ENCODE measurements at places on chromosomes 13 and 19.

GRCh38 chr13:31674051-31674450 lies 65.3 kb upstream of the RXFP2 start:
- DNase-seq = no peak

GRCh38 chr19:15913384-15913783 lies 15.5 kb upstream of the CYP4F2 start:
- DNase-seq = no peak

DNA sequence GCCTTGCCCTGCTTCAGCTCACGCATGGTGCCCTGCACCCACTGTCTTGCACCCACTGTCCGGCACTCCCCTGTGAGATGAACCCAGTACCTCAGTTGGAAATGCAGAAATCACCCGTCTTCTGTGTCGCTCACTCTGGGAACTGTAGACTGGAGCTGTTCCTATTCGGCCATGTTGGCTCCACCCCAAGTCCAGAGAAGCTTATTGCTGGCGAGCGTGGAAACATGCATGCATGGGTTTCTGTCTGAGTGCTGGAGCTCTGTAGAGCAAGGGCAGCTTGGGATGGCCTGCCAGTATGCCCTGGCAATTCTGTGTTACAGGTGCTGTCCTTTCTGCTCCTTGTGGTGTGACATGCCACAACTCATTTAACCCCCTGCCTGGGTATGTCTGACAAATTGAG lies 152.8 kb downstream of the SHISA2 start:
- DNase-seq = no peak

- peak; percentile 25 for DNase-seq
These were observed 393.0 kb downstream of the FOXO1 start for GRCh38 chr13:40273253-40274025.

Measured in caudate nucleus (tissue), 63 donors.